ENCODE measurements at places on chromosomes 16 and 17.

- no peak for DNase-seq
- H3K4me3 ChIP-seq: no peak overlapping the region
- H3K27me3 ChIP-seq: peaks cover 6% of the 10 kb centered on the region
Observed at GRCh38 chr16:20359997-20360396, 7.5 kb upstream of the UMOD start.

DNA sequence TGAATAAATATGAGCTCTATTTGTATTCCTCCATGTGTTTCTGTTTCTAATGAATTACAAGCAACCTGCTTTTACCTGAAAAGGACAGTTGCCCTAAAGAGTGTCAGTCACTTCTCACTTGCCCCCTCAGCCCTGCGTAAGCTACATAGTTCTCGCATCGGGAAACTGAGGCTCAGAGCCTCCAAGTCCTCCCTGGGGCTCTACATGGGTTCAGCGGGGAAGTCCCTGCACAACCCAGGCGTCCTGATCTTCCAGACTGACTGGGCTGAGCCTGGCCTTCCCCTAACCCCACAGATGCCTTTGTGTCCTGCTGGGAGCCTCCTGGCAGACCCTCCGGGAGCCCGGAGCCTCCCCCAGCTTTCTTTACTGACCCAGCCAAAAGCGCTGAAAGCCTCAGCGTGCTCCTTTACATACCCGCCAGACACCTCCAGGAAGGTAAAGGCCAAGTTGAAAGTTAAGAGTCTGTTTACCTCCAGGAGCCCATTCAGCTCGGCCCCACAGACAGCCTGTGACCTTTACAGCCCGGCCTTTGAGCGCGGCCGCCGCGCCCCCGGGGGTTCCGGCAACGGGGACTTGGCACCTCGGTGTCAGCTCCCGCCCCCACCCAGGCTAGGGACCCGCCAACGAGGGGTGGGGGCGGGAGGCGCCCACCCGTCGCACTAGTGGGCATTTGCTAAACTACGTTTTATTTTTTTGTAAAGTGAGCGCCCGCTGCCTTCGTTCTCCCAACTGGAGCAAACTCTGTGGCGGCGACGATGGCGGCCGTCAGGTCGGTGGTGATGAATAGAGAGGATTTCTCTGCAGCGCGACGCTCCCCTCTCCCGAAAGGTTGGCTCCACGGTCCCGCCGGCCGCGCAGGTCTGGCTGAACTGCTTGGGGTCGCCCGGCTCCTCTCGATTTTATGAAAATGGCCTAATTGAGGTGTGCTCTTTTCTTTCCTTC is 4.4 kb upstream of the HOXB13 start:
- H3K27ac ChIP-seq: no peak overlapping the region
- H3K4me1 ChIP-seq: peaks cover 24% of the 10 kb centered on the region
- H3K4me3 ChIP-seq: no peak overlapping the region

DNA sequence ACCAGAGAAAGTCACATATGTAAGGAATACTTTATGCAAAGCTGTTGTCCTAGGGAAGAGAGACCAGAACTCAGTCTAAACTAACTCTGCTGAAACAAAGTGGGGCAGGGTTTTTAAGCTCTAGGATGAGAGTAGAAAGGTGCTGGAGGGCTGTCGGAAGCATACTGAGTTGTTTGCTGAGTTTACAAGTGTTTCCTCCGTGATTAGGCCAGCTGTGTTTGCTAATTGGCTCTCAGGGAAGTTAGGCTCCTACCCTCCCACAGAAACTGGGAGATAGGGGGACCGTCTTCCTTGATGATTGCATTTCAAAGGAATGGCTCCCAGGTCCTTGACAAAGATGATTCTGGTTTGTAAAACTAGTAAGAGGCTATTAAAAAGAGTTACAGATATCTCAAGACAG is 24.4 kb upstream of the CRYM start:
- H3K36me3 ChIP-seq: no peaks in the 10 kb centered on the region
- no peak for DNase-seq
- H3K4me1 ChIP-seq: peaks cover 34% of the 10 kb centered on the region
- peak overlapping the region; percentile 92 for H3K27ac ChIP-seq
- H3K4me3 ChIP-seq: peak overlapping the region; percentile 75

DNA sequence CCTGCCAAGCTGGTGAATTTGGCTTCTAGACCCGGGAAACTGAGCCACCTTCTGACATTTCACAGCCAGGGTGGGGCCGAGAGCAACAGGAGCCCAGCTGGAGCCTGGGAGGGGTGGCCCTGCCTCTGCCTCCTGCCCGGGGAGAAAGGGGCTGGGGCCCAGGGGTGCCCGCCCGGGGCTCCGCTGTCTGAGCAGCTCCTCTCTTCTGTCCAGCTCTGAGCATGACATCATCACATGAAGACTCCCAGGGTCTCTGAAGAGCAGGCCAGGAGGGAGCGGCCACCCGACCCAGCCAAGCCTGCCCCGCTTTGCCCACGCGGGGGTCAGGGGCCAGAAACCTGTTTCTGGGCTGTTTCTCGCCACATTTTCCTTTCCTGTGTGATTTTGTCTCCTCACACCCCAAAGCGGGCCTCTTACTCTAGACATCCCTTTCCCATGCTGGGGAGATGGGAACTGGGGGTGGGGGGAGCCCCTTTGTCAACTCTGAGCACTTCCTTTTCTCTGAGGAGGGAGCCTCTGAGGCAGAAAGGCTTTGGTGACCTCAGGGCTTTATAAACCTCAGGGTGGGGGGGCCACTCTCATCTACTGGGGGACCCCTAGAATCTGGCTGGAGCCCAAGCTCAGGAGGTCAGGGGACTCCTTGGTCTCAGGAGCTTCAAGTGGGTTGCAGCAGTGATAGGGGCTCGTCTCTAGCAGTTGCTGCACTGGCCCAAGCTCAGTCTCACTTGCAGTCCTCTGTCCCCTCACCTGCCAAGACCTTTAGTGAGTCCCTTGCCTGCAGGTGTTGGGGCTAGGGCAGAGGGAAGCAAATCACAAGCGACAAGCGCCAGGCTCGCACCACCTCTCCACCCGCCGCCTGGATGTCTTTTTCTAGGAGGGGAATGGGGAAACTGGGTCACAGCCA is 7.6 kb downstream of the UBALD2 start:
- peak overlapping the region; percentile 15 for H3K4me3 ChIP-seq
- H3K27me3 ChIP-seq: no peaks in the 10 kb centered on the region
- DNase-seq: no peak
- H3K27ac ChIP-seq: peak overlapping the region; percentile 79

GRCh38 chr16:4261557-4262172 is 11.2 kb downstream of the TFAP4 start:
- H3K4me3 ChIP-seq: no peak overlapping the region
- DNase-seq: no peak
- H3K36me3 ChIP-seq: peaks cover 9% of the 10 kb centered on the region
- no peak overlapping the region for H3K27ac ChIP-seq
- H3K27me3 ChIP-seq: no peaks in the 10 kb centered on the region

GRCh38 chr16:73214825-73215677 is 167.1 kb upstream of the ZFHX3 start:
- H3K4me3 ChIP-seq: no peak overlapping the region
- H3K27ac ChIP-seq: peak overlapping the region; percentile 11
- H3K36me3 ChIP-seq: no peaks in the 10 kb centered on the region
- no peak for DNase-seq
- H3K27me3 ChIP-seq: no peaks in the 10 kb centered on the region

- H3K27me3 ChIP-seq: no peaks in the 10 kb centered on the region
- no peak overlapping the region for H3K4me3 ChIP-seq
- no peaks in the 10 kb centered on the region for H3K4me1 ChIP-seq
Observed at GRCh38 chr17:69143151-69143550, 1.5 kb upstream of the ABCA6 start.

GRCh38 chr17:73156166-73156840 is 8.5 kb upstream of the SSTR2 start:
- no peak overlapping the region for H3K4me3 ChIP-seq
- H3K36me3 ChIP-seq: no peaks in the 10 kb centered on the region

- no peak overlapping the region for H3K4me3 ChIP-seq
- H3K4me1 ChIP-seq: peaks cover 8% of the 10 kb centered on the region
- no peaks in the 10 kb centered on the region for H3K27me3 ChIP-seq
- DNase-seq: no peak
Observed at GRCh38 chr16:89190150-89190958, 10.0 kb downstream of the SLC22A31 start.

DNA sequence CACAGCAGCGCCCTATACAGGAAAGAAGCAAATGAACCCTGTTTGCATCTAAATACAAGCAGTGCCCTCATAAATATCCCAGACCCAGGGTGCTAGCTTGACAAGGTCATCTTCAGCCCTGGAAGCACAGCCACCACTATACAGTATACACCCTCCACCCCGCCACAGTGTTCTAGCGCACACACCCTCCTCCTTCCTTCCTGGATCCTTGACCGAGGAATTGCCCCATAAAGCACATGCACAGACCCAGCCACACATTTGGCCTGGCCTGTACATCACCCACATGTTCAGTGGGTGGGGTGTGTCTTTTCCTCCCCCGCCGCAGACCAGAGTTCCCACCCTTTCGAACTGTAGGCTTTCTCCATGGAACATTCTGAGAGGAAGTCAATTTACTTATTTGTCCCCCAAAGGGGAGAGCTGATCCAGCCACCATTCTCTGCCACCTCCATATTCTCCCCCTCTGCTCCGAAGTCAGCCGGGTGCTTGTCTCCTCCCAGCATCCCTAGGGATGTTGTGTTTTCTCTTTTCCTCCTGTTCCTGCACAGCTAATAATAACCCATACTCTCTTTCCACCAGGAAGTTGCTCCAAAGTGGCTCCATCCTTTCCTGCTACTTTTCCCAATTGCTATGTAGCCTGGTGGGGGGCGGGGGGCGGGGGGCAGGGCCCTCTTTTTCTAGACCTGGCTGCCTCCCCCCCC is 6.6 kb downstream of the ABI3 start:
- no peak for DNase-seq
- peak overlapping the region; percentile 65 for H3K27ac ChIP-seq
- peaks cover 15% of the 10 kb centered on the region for H3K4me1 ChIP-seq
- H3K27me3 ChIP-seq: no peaks in the 10 kb centered on the region
- no peaks in the 10 kb centered on the region for H3K36me3 ChIP-seq
- H3K4me3 ChIP-seq: no peak overlapping the region

GRCh38 chr17:16583781-16584180 is 14.8 kb upstream of the ZNF287 start:
- H3K4me3 ChIP-seq: no peak overlapping the region
- H3K27ac ChIP-seq: peak overlapping the region; percentile 40
- no peaks in the 10 kb centered on the region for H3K36me3 ChIP-seq

GRCh38 chr17:14471052-14471451 is 170.2 kb downstream of the HS3ST3B1 start:
- H3K36me3 ChIP-seq: no peaks in the 10 kb centered on the region
- no peak overlapping the region for H3K27ac ChIP-seq
- peaks cover 11% of the 10 kb centered on the region for H3K4me1 ChIP-seq
- no peaks in the 10 kb centered on the region for H3K27me3 ChIP-seq
- no peak overlapping the region for H3K4me3 ChIP-seq

DNA sequence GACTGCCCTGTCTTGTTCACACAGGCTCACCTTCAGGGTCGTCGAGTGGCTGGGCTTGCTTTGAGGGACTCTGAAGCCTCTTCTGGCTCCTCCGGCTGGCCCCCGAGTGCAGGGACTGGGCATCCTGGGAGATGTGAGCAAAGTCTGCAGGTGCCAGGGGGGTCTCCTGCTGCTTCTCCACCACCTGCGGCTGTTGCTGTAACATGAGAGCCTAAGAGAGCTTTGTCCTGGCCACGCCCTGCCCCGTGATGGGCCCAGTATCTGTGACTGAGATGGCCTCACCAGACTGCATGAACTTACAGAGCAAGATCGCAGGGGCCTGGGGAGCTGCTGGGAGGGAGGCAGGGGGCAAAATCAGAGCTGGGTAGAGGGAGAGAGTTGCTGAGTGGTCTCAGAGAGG is 12.5 kb downstream of the ERN2 start:
- H3K4me1 ChIP-seq: no peaks in the 10 kb centered on the region
- H3K27me3 ChIP-seq: no peaks in the 10 kb centered on the region
- H3K36me3 ChIP-seq: no peaks in the 10 kb centered on the region
- no peak overlapping the region for H3K4me3 ChIP-seq
- H3K27ac ChIP-seq: no peak overlapping the region

- H3K4me3 ChIP-seq: no peak overlapping the region
- no peaks in the 10 kb centered on the region for H3K27me3 ChIP-seq
- peak overlapping the region; percentile 72 for H3K27ac ChIP-seq
Observed at GRCh38 chr16:68475071-68475470, 26.8 kb upstream of the SMPD3 start.

GRCh38 chr17:385178-385835 is 32.7 kb upstream of the RPH3AL start:
- no peaks in the 10 kb centered on the region for H3K27me3 ChIP-seq
- peak overlapping the region; percentile 58 for H3K27ac ChIP-seq
- peaks cover 13% of the 10 kb centered on the region for H3K4me1 ChIP-seq
- no peaks in the 10 kb centered on the region for H3K36me3 ChIP-seq

- no peaks in the 10 kb centered on the region for H3K36me3 ChIP-seq
- no peaks in the 10 kb centered on the region for H3K27me3 ChIP-seq
- no peak overlapping the region for H3K27ac ChIP-seq
Observed at GRCh38 chr17:71237903-71238538, 882.8 kb upstream of the SOX9 start.

GRCh38 chr17:42989141-42989540 is 8.8 kb downstream of the RUNDC1 start:
- H3K36me3 ChIP-seq: peaks cover 30% of the 10 kb centered on the region
- DNase-seq: no peak
- no peaks in the 10 kb centered on the region for H3K27me3 ChIP-seq
- H3K4me1 ChIP-seq: no peaks in the 10 kb centered on the region
- H3K4me3 ChIP-seq: no peak overlapping the region
- no peak overlapping the region for H3K27ac ChIP-seq

GRCh38 chr17:7845359-7846062 is 9.4 kb upstream of the TMEM88 start:
- H3K27me3 ChIP-seq: no peaks in the 10 kb centered on the region
- peaks cover 41% of the 10 kb centered on the region for H3K36me3 ChIP-seq
- DNase-seq: no peak

GRCh38 chr16:25481636-25482035 is 210.1 kb upstream of the HS3ST4 start:
- no peak overlapping the region for H3K27ac ChIP-seq
- no peaks in the 10 kb centered on the region for H3K36me3 ChIP-seq
- H3K4me1 ChIP-seq: no peaks in the 10 kb centered on the region

DNA sequence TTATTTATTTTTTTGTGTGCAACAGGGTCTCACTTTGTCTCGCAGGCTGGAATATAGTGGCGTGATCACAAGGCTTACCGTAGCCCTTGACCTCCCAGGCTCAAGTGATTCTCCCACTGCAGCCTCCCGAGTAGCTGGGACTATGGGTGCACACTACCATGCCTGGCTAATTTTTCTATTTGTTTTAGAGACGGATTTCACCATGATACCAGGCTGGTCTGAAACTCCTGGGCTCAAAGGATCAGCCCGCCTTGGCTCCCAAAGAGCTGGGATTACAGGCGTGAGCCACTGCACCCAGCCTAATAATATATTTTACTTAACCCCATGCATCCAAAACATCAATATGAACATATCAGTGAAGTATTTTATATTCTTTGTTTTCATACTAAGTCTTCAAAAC is 2.0 kb downstream of the CCDC200 start:
- no peak for DNase-seq
- no peak overlapping the region for H3K4me3 ChIP-seq
- no peak overlapping the region for H3K27ac ChIP-seq
- H3K4me1 ChIP-seq: no peaks in the 10 kb centered on the region
- H3K36me3 ChIP-seq: no peaks in the 10 kb centered on the region
- no peaks in the 10 kb centered on the region for H3K27me3 ChIP-seq

Measured in esophagus squamous epithelium (tissue), 5 donors.